GM12891 (cell line): ENCODE measurements at places on chromosomes 13 and 19.

GRCh38 chr13:74082741-74083160 is 51.5 kb downstream of the KLF12 start:
- DNase-seq: no peak

DNA sequence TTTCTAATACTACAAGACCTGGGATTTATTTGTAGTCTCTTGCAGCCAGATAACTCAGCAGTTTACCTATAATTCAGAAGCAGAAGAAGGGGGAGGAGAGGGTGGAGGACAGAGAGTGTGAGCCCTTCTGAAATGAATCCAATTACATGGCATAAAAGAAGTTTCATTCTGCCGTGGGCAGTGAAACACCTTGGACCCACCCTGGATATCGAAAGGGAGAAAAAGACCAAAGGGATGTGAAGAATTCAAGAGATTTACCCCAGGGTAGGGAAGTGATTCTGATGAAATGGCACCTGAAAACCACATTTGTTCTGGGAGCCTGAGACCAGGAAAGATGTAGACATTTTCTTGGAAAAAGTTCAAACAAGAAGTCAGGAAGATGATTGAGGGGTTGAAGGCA is 140.9 kb downstream of the NDFIP2 start:
- no peak for DNase-seq

DNA sequence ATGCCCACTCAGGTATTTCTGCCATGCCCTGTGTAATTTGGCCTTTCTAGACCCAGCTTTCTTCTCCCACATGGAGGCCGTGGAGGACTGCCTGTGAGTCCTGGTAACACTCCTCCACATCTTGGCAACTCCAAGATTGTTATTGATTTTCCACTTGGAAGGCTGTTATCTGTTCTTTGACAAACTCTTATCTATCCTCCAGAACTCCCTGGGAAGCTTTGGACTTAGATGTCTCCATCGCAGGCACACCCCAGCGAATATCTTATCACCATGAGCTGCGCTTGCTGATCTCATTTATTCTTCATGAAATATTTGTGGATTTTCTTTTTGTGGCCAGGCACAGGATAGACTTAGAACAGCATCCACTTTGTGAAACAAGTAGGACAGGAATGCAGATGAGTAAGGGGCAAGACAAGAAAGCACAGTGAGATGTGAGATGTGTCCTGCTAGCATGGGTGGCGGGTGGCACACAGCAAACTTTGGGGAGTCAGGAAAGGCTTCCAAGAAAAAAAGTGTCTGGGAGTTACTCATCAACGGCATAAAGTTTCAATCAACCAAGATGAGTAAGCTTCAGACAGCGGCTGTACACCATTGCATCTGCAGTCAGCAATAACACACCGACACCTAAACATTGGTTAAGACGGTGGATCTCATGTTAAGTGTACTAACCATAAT is 84.5 kb upstream of the IRS2 start:
- no peak for DNase-seq

GRCh38 chr13:81779876-81780275 is 1439.0 kb upstream of the SPRY2 start:
- DNase-seq: no peak

GRCh38 chr13:114154476-114154875 is 22.1 kb upstream of the RASA3 start:
- DNase-seq: no peak

- no peak for DNase-seq
Observed at GRCh38 chr13:37100731-37101130, 4.7 kb downstream of the CSNK1A1L start.

DNA sequence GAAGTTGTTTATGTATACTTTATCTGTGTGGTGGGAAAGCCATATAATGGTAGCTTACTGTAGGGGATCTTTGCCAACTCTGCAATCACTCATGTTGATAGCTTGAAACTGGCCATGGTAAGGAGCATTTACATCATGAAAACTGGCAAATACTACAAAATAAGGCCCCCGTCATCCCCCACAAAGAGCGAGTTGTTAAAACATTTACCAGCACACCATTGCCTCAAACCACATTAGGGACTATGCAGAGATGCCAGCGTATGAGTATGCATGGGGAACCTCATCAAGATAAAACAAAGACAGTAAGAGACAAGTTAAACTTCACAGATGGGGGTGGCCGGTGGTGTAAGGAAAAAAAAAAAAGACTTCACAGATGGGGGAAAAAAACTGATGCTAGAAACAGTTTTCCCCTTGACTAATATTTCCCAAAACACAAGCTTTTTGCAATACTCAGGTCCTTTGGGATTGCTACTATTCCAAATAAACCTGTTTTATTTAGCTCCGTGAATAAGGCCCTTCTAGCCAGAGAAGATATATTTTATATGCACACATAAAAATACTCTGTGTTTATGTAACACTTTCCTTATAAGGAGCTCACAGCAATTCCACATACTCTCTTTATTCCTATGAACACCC is 70.6 kb upstream of the SERP2 start:
- no peak for DNase-seq

GRCh38 chr13:108574856-108575255 is 54.6 kb upstream of the MYO16 start:
- DNase-seq: no peak

- no peak for DNase-seq
Observed at GRCh38 chr19:53538378-53539109, 599 bp downstream of the ZNF331 start.

- no peak for DNase-seq
Observed at GRCh38 chr13:46526100-46526735, 26.8 kb upstream of the LRCH1 start.

DNA sequence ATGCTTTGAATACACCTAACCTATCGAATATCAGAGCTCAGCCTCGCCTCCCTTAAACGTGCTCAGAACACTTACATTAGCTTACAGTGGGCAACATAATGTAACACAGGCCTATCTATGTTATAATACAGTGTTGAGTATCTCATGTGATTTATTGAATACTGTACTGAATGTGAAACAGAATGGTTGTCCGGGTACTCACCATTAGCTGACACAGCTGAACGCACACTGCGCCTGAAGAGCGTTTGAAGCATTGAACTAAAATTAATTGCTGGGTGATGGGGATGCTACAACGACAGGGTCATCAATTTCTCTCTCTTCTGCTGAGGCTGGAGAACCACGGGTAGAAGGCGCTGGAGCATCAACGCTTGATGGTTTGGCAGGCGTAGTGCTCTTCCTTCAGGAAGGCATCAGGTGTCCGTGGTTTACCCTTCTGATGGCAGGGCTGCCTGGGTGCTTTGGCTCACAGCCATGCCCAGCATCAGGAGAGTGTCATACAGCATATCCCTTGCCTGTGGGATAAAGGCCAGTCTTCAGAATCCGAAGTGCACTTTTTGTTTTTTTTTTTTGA is 46.9 kb upstream of the UBE2L5 start:
- DNase-seq: no peak

- no peak for DNase-seq
Observed at GRCh38 chr13:31875134-31875533, 135.8 kb downstream of the RXFP2 start.

DNA sequence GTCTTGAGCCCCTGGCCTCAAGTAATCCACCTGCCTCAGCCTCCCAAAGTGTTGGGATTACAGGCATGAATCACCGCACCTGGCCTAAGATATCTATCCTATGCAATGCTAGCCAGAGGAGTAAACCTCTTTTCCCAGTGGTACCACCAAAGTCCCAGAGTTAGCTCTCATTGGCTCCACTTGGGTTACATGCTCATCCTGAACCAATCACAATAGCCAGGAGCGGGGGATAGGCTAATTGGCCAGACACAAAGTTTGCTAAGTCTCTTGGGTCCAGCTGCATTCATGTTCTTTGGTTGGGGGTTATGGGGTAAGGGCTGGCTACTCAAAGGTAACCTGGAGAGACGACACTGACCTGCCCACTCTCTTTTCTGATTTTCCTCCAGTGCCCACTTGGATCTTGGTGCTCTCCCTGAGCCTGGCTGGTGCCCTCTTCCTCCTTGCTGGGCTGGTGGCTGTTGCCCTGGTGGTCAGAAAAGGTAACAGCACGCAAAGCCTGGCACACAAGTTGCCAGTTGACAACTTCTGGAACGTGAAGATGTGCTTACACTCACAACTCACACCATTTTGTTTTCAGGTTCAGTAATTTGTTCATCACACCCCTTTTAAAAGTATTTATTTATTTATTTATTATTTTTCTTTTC is 7.8 kb downstream of the C19orf38 start:
- no peak for DNase-seq
